ENCODE measurements at places on chromosomes 1 and 21.

GRCh38 chr1:107706182-107706581 lies 258.8 kb downstream of the VAV3 start:
- DNase-seq = no peak

- no peak for DNase-seq
Observed at GRCh38 chr21:25512095-25513081, 94.9 kb downstream of the MRPL39 start.

- no peak for DNase-seq
Observed at GRCh38 chr1:226865590-226865989, 4.8 kb upstream of the PSEN2 start.

GRCh38 chr1:196449460-196449859 lies 158.8 kb downstream of the KCNT2 start:
- DNase-seq = no peak

- no peak for DNase-seq
Observed at GRCh38 chr1:47190509-47190855, 646 bp upstream of the PDZK1IP1 start.

- DNase-seq = no peak
Observed at GRCh38 chr1:200302192-200302920, 107.5 kb downstream of the ZNF281 start.
